GM23338 (cell line): ENCODE measurements at places on chromosomes 7 and 10. TPM values are rescaled to one million over a fixed set of nuclear protein-coding genes. Genes with fewer than 3 reads are reported as not detected.

DNA sequence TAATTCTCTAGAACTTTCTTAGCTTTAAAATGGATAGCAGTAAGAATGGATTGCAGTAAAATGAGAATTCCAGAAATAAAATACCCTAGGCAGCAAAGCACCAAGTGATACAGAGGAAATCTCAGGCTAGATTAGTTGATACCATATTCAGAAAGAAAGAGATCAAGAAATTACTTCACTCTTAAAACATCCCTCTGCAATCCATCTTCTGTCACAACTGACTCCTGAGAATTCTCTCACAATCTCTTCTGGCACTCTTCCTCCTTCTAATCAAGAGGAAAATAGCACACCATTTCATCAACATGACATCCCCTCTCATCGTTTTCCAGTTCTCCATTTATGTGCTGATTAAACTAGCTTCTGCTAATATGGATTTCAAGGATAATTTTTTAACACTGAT is 42.2 kb upstream of the LAMB1 start:
- H3K27me3 ChIP-seq = no peaks in the 10 kb centered on the region
- no peak overlapping the region for H3K27ac ChIP-seq
- no peaks in the 10 kb centered on the region for H3K36me3 ChIP-seq
- H3K4me3 ChIP-seq = no peak overlapping the region
- no peak for DNase-seq
- H3K4me1 ChIP-seq = no peaks in the 10 kb centered on the region

- peaks cover 54% of the 10 kb centered on the region for H3K4me1 ChIP-seq
- peak overlapping the region; percentile 7; the same call in 1 of the 2 replicates for H3K27ac ChIP-seq
- no peaks in the 10 kb centered on the region for H3K36me3 ChIP-seq
- no peaks in the 10 kb centered on the region for H3K27me3 ChIP-seq
- H3K4me3 ChIP-seq = no peak overlapping the region
These were observed 12.0 kb downstream of the JAZF1 start for GRCh38 chr7:28168393-28169158.

- H3K27ac ChIP-seq = no peak overlapping the region
- no peaks in the 10 kb centered on the region for H3K4me1 ChIP-seq
- H3K4me3 ChIP-seq = no peak overlapping the region
- DNase-seq = no peak
These were observed 630.6 kb downstream of the GRID1 start for GRCh38 chr10:85735997-85736396.

GRCh38 chr10:78134773-78135306 is 101.2 kb downstream of the RPS24 start:
- no peak overlapping the region for H3K4me3 ChIP-seq
- 0 out of 2 replicates have a peak, but pooled peaks cover 12% of the 10 kb centered on the region for H3K4me1 ChIP-seq
- DNase-seq = peak; percentile 53
- H3K27ac ChIP-seq = no peak overlapping the region
- H3K27me3 ChIP-seq = no peaks in the 10 kb centered on the region

DNA sequence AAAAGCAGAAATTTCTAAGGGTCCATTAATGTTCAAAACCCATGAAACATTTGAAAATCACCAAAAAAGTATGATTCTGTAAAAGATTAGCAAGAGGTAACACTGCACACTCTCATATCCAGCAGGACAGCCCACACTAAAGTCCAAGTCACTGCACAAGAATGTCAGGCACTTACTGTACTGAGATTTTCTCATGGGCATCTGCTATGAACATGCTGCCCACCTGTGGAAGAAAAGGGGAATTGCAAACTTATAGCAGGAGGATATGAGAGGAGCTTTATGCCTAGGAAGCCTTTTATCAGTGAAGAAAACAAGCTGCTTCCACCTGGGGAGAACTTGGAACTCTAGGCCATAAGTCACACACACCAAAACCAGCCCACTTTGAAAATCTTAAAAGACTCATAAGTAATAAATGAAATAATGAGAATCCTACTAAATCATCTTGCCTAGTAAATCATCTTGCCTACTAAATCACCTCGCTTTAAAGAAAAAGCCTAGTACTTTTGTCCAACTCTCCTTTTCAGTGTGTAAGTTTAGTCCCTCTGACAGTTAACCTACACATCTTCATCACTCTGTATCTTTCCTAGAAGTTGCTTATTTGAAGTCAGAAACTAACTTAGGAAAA is 46.1 kb downstream of the ARMH3 start:
- no peak overlapping the region for H3K4me3 ChIP-seq
- peaks cover 9% of the 10 kb centered on the region for H3K4me1 ChIP-seq
- H3K27ac ChIP-seq = peak overlapping the region; percentile 26; the same call in 1 of the 2 replicates
- DNase-seq = peak; percentile 91

DNA sequence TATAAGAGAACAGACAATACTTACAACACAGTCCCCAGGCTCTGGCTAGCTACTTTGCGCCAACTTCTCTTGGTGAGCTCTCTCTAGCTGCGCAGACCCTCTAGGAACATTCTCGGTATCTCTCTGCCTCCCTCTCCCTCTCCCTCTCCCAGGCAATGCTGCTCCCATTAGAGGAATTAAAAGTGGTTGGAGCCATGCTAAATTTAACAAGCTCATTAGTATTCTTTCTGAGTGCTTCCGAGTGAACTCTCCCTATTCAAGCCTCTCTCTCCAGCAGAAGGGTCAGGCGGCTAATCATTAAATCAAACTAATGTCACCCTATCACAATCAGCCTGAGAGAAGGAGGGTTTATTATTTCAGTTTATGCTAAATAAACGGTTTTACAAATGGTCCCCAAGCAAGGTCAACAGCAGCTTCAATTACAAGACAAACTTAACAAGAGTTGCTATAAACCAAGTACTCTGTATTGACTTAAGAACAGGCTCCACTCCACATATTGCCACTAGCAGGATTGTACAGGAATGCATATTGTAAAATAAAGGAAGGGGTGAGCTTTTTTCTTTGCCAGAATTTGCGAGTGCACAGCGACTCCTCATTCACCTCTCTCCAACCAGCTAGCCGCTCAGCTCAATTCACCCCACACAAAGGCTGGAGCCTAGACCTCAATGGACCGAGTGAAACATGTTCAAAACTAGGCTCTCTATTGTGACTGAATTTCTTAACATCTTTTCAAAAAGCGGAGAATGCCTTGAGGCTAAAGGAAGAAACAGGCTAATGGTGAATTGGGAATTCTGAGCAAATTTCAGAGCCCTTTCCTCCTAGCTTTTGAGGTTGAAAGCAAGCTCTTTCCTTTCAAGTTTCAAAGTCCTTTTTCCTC is 84.4 kb downstream of the GLI3 start:
- peaks cover 38% of the 10 kb centered on the region for H3K4me1 ChIP-seq
- DNase-seq = no peak
- no peaks in the 10 kb centered on the region for H3K27me3 ChIP-seq
- H3K36me3 ChIP-seq = no peaks in the 10 kb centered on the region
- peak overlapping the region; percentile 20; the same call in 1 of the 2 replicates for H3K27ac ChIP-seq

GRCh38 chr10:29949411-29950011 is 109.9 kb downstream of the JCAD start:
- H3K27ac ChIP-seq = no peak overlapping the region
- no peaks in the 10 kb centered on the region for H3K27me3 ChIP-seq
- no peak for DNase-seq

GRCh38 chr7:152344253-152344652 is 91.5 kb downstream of the KMT2C start:
- no peaks in the 10 kb centered on the region for H3K4me1 ChIP-seq
- no peak overlapping the region for H3K27ac ChIP-seq
- no peak for DNase-seq
- H3K27me3 ChIP-seq = no peaks in the 10 kb centered on the region

DNA sequence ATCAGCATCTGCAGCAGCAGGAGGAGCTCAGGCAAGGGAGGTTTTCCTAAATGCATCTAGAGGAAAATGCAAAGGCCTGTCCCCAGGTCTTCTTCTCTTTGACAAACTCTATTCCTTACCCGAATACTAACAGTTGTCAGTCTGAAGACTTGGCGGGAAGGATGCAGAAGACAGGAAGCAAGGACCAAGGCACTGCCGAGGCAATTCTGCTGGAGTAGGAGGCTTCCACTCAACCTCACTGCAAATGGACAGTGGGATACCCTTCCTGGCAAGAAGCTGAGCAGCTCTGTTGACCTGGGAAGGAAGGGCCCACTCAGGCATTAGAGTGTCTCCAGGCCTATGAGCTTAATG is 373.0 kb downstream of the CCSER2 start:
- no peak overlapping the region for H3K4me3 ChIP-seq
- H3K27me3 ChIP-seq = no peaks in the 10 kb centered on the region
- no peak for DNase-seq
- no peaks in the 10 kb centered on the region for H3K36me3 ChIP-seq
- H3K4me1 ChIP-seq = no peaks in the 10 kb centered on the region

DNA sequence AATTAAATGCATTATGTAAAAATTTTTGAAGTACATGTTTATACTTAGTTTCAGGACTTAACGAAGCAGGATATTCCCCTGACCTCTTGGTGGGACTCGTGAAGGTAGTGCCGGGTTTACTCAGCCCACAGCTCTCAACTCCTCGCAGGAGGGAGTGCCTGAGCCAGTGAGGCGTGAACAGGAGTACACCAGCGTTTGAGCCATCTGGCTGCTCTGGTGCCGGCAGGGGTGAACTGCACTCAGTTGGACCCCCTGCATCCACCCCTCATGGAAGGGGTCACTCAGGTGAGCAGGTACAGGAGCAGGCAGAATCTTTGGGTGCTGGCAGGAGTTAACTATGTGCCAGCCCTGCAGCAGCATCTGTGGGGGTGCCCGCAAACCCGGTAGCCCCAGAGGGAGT is 625.1 kb upstream of the PCDH15 start:
- DNase-seq = no peak
- no peak overlapping the region for H3K4me3 ChIP-seq
- H3K27me3 ChIP-seq = no peaks in the 10 kb centered on the region
- H3K4me1 ChIP-seq = no peaks in the 10 kb centered on the region
- no peak overlapping the region for H3K27ac ChIP-seq

- H3K36me3 ChIP-seq = no peaks in the 10 kb centered on the region
- no peak overlapping the region for H3K27ac ChIP-seq
- no peak for DNase-seq
These were observed 169.0 kb upstream of the KIAA1217 start for GRCh38 chr10:24039897-24040296.

DNA sequence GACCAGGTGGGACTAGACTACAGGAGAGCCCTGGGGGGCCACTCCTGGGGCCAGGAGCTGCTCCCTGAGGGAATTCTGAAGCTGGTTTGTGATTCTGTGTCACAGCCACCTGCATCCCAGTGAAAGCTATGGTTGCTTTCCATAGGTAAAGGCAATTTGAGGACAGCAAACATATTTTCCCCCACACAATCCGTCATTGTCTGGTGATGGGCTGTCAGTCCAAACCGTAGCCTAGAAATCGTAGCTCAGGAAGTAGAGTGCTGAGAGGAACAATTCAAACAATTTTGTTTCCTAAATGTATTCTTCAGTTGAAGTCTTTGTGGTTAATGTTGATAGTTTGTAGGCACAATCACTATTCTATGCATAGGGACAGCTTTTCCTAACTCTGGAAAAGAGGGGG is 106.0 kb upstream of the INSYN2A start:
- no peaks in the 10 kb centered on the region for H3K4me1 ChIP-seq
- H3K36me3 ChIP-seq = no peaks in the 10 kb centered on the region
- H3K27me3 ChIP-seq = no peaks in the 10 kb centered on the region
- no peak for DNase-seq
- no peak overlapping the region for H3K27ac ChIP-seq

- H3K27me3 ChIP-seq = no peaks in the 10 kb centered on the region
- no peak overlapping the region for H3K27ac ChIP-seq
- DNase-seq = no peak
- no peaks in the 10 kb centered on the region for H3K36me3 ChIP-seq
- no peak overlapping the region for H3K4me3 ChIP-seq
- H3K4me1 ChIP-seq = peaks cover 47% of the 10 kb centered on the region
These were observed 140.6 kb upstream of the PALS2 start for GRCh38 chr7:24432677-24433076.

DNA sequence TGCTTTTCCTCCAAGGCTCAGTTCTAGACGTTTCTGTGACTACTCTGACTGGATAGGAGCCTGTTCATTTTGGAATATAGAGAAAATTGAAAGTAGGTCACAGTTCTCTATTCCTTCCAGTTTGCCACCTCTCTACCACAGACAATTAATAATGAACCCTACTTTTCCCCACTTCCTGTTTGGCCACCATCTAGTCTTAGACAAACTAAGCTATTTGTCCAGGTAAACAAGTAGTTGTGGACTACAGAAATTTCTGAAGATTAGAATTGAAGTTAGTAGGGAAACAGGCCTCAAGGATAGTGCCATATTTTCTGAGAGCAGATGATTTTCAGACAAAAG is 87.0 kb downstream of the AUTS2 start:
- peaks cover 5% of the 10 kb centered on the region; the same call in 1 of the 2 replicates for H3K4me1 ChIP-seq
- no peak for DNase-seq
- no peak overlapping the region for H3K4me3 ChIP-seq
- no peak overlapping the region for H3K27ac ChIP-seq
- H3K27me3 ChIP-seq = no peaks in the 10 kb centered on the region

GRCh38 chr7:70354409-70355169 is 756.3 kb downstream of the AUTS2 start:
- no peaks in the 10 kb centered on the region for H3K27me3 ChIP-seq
- DNase-seq = no peak
- H3K4me3 ChIP-seq = no peak overlapping the region
- peaks cover 11% of the 10 kb centered on the region for H3K4me1 ChIP-seq
- H3K27ac ChIP-seq = no peak overlapping the region

GRCh38 chr7:143980746-143981510 is 19.2 kb upstream of the OR6B1 start:
- no peaks in the 10 kb centered on the region for H3K36me3 ChIP-seq
- H3K4me3 ChIP-seq = no peak overlapping the region
- no peak for DNase-seq
- H3K4me1 ChIP-seq = no peaks in the 10 kb centered on the region
- no peak overlapping the region for H3K27ac ChIP-seq

DNA sequence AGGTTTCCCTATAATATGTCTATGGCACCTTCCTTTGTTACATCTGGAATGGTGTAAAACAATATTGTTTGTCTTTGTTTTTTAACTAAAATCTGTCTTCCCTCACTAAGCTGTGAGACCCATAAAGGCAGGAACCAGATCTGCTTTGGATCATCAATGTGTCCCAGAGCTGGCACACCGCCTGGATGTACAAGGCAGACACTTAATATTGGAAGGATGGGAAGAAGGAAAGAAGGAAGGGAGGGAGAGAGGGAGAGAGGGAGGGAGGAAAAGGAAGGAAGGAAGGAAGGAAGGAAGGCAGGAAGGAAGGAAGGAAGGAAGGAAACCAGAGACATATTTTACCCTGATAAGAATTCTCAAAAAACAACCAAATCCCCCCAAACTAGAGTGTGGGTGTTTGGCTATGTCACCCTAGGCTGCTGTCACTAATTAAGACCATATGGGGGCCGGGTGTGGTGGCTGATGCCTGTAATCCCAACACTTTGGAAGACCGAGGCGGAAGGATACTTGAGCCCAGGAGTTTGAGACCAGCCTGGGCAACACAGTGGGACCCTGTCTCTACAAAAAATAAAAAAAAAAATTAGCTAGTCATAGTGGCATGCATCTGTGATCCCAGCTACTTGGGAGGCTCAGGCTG is 59.6 kb downstream of the SH3PXD2A start:
- H3K36me3 ChIP-seq = no peaks in the 10 kb centered on the region
- DNase-seq = no peak
- H3K4me3 ChIP-seq = no peak overlapping the region
- no peaks in the 10 kb centered on the region for H3K27me3 ChIP-seq

PHKG1 gene
- polyA plus RNA-seq = 0.38 TPM in 1 of 2 replicates, not detected in the other

SLC18A3 gene
- polyA plus RNA-seq = 0.09 and 0.16 TPM in 2 replicates

PRLHR gene
- polyA plus RNA-seq = 0.07 TPM in 1 of 2 replicates, not detected in the other

KLF14 gene
- not detected in 2 replicates for polyA plus RNA-seq

SUN1 gene
- 57.9 and 63.3 TPM in 2 replicates for polyA plus RNA-seq

TCERG1L gene
- polyA plus RNA-seq = 3.6 and 3.9 TPM in 2 replicates

KCNH2 gene
- polyA plus RNA-seq = 2.6 and 2.9 TPM in 2 replicates

NCOA4 gene
- 24.0 and 24.9 TPM in 2 replicates for polyA plus RNA-seq

LEP gene
- not detected in 2 replicates for polyA plus RNA-seq

OPN1SW gene
- 0.50 and 0.80 TPM in 2 replicates for polyA plus RNA-seq

C10orf62 gene
- not detected in 2 replicates for polyA plus RNA-seq

ASL gene
- polyA plus RNA-seq = 13.0 and 14.9 TPM in 2 replicates

ZNF467 gene
- polyA plus RNA-seq = 0.30 and 0.40 TPM in 2 replicates

CALML3 gene
- polyA plus RNA-seq = not detected in 2 replicates
